ENCODE measurements at places on chromosomes 7 and 10.
A peak's percentile ranks its signal among the peaks of the same experiment; 100 is the strongest.

DNA sequence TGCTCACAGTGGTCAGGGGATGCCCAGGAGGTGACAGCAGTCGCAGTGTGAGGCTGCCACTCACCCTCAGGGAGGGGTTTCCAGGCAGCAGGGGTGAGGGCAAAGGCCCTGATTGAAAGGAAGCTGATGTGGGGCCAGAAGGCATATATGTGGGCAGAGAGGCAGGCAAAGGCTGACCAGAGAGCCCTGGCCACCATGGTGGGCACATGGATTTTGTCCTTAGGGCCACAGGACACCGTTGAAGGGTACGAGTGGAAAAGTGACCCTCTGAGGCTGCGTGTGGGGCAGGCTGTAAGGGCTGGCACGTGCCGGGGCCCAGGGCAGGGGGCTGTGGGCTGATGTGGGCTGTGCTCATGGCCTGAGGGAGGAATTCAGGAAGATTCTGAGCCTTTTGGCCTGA is 57.5 kb upstream of the ZNF32 start:
- DNase-seq, result no peak

DNA sequence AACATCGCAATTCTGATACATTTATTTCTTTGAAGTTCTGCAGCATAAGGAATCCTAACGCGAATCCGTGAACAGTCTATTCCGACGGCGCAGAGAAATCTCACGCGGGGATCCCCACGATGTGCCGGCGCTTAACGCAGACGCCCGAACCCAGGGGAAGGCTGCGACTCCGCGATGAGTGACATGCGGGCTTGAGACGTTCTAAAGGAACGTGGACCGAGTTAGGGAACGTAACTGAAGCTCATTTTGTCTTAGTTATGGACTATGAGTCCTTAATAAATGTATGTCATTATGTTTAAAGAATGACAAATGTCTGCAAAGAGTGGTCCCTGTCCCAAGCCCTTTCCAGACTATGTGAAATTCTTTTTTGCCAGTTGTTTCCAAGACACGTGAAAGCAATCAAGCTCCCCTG is 995 bp upstream of the PARD3 start:
- DNase-seq, result no peak

DNA sequence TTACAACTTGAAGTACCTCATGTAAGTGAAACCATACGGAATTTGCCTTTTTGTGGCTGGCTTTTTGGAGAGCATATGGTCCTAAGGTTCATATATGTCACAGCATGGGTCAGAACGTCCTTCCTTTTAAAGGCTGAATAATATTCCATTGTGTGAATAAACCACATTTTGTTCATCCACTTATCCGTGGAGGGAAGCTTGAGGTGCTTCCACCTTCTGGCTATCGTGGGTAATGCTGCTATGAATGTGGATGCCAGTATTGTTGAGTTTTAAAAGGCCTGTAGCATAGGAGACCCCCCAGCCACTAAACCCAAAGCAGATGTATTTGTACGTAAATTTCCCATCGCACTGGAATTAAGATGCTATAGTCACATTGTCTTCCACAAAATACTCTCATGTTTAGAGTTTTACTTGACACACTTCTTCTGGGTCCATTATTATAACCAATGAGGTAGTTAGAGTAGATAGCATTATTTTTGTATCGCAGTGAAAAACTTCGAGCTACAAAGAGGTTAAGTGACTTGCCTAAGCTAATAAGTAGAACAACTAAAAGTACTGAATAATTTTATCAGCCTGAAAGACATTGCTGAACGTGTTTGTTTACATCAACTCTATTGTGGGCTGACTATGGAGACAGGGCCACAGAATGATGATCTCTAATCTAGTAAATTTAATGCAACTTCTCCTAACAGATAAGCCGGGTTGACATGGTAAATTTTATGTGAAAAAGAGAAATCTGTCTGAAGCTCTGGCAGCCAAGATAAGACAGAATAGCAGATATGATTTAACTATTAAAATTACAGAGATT is 183.0 kb upstream of the CTBP2 start:
- no peak for DNase-seq

DNA sequence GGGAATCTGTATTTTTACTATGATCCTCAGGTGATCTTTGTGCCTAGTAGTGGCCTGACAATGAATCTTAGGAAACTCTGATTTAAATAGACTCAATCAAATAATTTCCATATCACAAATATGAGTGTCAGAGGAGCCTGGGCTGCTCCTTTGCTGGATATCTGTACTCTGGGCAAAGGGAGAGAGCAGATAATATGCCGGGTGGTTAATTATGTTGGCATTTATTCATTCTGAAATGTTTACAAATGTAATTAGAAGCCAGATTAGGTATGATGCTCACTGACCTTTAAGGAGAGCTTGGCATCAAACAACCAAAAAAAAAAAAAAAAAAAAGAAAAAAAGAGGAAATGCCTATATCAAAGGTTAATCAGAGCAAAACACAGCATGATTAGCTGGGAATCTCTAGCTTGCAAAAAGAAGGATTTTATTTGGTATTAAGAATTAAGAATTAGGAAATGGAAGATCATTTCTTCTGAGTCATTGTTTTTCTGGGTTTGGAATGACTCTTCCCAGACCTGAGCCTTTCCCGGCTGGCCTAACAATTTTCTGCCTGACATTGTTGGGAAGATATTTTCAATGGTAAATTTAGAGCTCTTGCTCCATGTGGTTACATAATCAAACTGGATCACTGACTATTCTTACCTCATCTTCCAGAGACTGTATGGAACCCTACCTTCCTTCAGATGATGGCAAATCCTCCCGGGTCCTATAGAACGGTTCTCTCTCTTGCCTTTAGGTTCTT is 365.3 kb downstream of the REEP3 start:
- DNase-seq, result no peak

DNA sequence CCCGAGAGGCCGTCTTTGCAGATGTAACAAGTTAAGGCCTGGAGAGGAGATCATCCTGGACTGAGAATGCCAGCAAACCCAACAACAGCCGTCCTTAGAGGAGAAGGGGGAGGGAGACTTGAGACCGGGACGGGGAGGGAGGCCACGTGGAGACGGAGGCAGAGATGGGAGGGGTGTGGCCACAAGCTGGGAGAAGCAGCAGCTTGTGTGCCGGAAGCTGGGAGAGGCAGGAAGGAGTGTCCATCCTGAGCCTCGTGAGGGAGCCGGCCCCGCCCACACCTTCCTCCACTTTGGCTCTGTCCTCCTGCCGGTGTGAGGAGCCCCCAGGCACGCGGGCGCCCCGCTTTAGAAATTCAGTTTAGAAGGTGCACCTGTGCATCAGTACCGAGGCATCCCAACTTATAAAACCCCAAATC is 95.7 kb downstream of the DNAJB6 start:
- DNase-seq, result no peak

- no peak for DNase-seq
Observed at GRCh38 chr10:88676283-88677060, 12.2 kb downstream of the LIPF start.

DNA sequence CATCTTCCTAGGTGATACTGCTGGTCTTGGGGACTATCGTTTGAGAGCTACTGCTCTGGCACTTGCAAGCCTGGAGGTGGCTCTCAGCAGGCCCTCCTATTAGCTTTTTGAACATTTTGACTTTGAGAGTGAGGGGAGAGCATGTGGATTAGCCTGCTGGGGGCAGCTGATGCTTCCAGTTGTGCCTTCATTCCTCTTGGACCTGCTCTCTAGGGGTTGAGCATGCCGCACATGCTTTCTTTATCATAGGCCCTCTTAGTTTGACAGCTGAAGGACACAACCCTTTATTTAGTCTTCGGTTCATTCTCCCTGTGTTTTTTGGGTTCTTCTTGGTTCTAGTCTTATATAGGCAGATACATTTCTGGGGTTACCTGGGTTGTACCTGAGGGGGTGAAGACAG is 132.1 kb downstream of the GALNT17 start:
- DNase-seq, result no peak

- DNase-seq, result no peak
Observed at GRCh38 chr7:132866551-132866950, 215.3 kb downstream of the CHCHD3 start.

GRCh38 chr7:132463922-132464321 is 112.3 kb downstream of the PLXNA4 start:
- no peak for DNase-seq

DNA sequence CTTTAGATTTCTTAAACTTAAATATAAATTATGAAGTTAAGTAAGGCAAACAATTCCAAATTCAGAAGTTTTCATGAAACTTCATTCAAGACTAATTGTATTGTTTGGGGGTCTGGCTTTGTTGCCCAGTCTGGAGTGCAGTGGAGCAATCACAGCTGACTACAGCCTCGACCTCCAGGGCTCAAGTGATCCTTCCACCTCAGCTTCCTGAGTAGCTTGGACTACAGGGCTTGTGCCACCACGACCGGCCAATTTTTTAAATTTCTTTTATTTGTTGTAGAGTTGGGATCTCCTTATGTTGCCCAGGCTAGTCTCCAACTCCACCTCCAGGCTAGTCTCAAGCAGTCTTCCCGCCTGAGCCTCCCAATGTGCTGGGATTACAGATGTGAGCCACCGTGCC is 12.5 kb downstream of the P4HA1 start:
- DNase-seq, result no peak

DNA sequence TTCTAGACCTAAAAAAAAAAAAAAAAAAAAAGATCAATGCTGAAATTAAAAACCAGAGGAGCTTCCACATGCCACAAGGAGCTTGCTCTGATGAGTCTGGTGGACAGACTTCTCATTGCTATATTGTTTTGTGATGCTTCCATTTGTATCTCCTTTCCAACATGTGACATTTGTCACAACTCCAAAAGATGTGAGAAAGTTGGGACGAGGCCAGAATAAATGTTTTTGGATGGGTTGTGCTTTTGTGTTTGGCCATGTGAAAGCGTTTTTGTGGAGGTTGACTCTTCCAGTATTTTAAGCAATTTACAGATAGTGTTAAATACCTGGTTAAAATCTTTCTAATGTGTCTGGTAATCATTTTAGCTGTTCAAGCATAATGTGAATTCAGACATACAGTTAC is 280.1 kb downstream of the SKAP2 start:
- DNase-seq, result no peak

- DNase-seq, result no peak
Observed at GRCh38 chr10:69412232-69412790, 4.4 kb downstream of the TACR2 start.

DNA sequence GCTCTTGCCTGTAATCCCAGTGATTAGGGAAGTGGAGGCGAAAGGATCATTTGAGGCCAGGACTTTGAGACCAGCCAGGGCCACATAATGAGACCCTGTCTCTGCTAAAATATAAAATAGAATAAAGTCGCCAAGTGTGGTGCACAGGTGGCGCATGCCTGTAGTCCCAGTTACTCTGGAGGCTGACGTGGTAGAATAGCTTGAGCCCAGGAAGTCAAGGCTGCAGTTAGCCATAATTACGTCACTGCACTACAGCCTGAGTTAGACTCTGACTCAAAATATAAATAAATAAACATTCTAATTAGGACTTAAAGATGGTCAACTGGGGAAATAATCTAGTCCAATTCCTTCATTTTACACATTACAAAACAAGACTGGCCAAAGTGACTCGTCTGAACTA is 768 bp downstream of the CHCHD2 start:
- DNase-seq, result peak; percentile 21

DNA sequence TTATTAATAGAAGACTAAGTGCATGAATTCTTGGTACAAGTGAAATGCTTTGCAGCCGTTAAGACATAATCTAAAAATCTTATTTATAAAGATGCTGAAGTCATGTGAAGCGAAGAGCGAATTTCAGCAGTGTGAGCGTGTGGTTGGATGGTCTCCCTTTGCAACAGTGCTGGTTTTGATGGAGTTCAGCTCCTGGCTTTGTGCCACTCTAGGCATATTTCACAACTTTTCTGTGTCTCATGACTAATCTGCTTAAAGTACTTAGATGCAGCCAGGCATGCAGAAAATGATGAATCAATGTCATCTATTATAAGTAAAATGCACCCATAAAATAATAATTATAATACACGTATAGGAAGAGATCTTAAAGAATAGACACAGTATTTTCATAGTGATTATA is 107.2 kb upstream of the TCERG1L start:
- no peak for DNase-seq

GRCh38 chr7:150973571-150974451 is 4.3 kb downstream of the KCNH2 start:
- DNase-seq, result no peak

GRCh38 chr7:134787720-134788119 is 8.3 kb downstream of the CALD1 start:
- no peak for DNase-seq

DNA sequence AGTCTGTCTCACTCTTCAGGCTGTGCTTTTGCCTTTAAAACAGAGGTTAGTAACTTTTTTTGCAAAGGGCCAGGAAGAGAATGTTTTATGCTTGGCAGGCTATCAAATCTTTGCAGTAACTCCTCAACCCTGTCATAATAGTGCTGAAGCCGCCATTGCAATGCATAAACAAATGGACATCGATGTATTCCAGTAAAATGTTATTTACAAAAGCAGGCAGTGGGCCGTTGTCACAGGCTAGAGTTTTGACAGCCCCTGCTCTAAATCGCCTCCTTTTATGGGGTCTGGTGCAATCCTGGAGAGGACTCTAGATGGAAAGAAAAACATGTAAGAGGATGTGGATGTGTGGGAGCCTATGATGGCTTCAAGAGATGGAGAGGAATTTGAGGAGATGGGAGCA is 568.3 kb downstream of the TYW1 start:
- DNase-seq, result peak; percentile 17

DNA sequence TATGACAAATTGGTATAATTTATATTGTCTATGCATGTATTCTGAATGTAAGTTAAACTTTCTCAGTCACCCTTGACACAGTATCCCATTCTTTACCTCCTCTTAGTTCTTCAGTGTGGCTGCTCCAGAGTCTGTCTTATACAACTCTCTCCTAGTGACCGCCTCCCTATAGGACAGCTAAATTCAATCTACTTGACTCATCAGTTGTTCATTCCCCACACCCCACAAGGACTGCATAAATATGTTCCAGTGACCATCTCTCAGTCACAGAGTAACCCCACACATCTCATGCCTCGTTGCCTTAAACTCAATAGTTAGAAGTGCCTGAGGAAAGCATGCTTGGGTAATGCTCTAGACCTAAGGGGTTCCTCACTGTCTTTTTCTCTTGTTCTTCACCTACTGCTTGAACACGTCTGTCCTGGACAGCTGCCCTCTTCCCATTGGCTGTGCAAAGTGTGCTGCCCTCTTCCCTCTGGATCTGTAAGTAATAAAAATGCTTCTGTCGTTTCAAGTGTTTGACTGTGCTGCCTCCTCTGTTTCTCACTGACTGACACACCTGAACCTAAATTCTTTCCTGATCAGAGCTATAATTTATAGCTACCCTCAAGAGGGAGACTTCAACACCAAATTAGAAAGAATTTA is 494.6 kb upstream of the GRM3 start:
- DNase-seq, result no peak

DNA sequence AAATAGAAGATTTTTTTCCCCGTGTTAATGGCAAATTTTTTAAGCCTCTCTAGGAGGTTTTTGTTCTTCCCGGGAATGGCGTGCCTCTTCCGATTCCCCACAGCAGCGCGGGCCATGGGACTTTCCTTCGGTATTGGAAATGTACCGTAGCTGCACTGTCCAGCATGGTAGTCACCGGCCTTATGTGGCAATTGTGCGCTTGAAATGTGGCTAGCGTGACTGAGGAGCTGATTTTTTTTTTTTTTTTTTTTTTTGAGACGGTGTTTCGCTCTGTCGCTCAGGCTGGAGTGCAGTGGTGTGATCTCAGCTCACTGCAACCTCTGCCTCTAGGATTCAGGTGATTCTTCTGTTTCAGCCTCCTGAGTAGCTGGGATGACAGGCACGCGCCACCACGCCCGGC is 938 bp upstream of the TCTN3 start:
- DNase-seq, result no peak
